Activated CD8-positive, alpha-beta memory T cell treated with anti-CD3 and anti-CD28 coated beads for 1 hour (primary cell): ENCODE measurements at places on chromosomes 11 and 22.

GRCh38 chr11:63767267-63767564 lies 1.4 kb downstream of the ZFTA start:
- DNase-seq: no peak

GRCh38 chr11:70675697-70676374 lies 277.5 kb downstream of the CTTN start:
- no peak for DNase-seq

DNA sequence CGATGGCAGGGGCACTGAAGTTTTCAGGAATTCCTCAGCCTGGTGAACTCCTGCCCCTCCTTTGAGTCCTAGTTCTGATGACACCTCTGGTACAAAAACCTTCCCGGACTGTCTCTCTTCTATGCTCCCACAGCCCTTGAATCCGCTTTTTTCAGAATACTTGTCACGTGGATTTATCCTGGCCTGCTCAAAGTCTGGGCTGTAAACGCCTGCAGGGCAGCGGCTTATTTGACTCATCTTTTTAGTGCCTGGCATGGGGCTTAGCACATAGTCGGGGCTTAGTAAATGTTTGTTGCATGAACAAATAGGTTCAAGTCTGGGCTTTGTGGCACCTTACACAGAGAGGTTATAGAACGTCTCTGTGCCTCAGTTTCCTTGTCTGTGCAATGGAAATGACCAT lies 13.4 kb upstream of the KCNJ11 start:
- DNase-seq: no peak

DNA sequence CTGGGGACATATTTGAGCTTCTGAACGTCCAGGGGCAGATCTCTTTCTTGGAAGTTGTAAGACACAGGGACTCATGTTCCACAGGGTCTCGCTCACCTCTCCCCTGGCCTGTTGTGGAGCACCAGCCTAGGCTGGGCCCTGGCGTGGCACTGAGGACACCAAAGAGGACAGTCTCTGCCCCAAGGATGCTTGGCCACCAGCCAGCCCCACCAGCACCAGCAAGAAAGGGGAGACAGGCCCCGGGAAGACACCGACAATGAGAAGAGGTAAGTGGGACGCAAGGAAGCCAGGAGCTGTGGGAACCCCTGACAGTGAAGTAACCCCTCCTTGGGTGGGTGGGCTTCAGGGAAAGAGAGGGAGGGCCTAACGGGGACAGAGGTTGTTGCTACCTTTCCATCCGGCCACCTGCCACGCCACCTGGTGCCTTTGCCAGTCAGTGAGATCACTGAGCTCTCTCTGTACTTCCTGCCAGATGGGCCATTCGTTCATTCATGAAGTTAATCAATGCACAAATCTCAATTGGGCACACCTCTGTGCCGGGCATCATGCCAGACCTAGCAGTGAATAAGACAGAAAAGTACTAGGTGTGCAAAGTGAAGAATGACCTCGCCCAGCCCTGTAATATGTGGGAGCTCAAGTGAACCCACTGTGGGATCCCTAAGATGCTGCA lies 11.1 kb downstream of the APOL5 start:
- DNase-seq: no peak

- DNase-seq: no peak
These were observed 39.7 kb upstream of the SUSD2 start for GRCh38 chr22:24141586-24141985.

GRCh38 chr22:26401726-26402125 lies 27.3 kb upstream of the ASPHD2 start:
- no peak for DNase-seq

- no peak for DNase-seq
These were observed 64.5 kb upstream of the LARGE1 start for GRCh38 chr22:33984656-33985285.

DNA sequence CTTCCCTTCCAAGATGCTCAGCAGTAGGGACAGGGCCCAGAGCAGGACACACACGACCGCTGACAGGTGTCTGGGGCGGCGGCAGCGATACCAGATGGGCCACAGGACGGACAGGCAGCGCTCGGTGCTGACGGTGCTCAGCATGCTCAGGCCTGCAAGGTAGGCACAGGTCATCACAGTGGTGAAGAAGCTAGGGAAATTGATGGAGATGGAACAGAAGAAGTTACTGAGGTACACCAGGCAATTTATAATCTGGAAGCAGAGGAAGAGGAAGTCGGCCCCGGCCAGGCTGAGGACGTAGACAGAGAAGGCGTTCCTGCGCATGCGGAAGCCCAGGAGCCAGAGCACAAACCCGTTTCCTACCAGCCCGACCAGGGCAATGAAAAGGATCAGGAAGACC lies 4.6 kb downstream of the MRGPRX2 start:
- DNase-seq: no peak

DNA sequence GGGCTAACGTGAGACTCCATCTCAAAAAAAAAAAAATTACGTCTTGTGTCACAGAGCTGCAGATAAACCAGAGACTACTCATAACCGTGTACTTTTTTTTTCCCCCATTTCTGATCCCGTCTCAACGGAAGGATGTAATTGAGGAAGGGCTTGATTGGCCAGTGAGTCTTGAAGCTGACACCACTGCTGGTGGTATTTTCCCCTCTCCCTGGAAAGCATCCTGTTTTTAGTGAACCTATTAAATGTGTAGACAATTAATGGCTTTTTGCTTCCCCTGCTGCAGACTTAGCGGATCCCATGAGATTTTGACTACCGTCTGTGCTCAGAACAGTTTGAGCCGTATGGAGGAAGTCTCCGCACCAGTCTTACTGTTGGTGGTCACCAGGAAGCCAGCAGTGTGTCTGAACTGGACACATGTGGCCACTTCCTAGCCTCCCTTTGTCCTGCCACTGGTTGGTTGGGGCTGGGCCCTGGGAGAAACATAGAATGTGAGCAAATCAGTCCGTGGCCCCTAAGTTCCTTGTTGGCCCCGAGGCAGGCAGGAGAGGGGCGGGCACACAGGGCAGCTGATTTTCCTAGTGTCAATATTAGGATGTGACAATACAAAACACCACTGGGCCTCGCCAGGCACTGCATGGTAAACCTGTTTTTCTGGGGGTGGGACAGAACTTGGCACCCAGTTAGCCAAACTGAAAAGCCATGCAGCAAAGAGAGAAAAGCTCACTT lies 3.1 kb downstream of the BIK start:
- DNase-seq: no peak

DNA sequence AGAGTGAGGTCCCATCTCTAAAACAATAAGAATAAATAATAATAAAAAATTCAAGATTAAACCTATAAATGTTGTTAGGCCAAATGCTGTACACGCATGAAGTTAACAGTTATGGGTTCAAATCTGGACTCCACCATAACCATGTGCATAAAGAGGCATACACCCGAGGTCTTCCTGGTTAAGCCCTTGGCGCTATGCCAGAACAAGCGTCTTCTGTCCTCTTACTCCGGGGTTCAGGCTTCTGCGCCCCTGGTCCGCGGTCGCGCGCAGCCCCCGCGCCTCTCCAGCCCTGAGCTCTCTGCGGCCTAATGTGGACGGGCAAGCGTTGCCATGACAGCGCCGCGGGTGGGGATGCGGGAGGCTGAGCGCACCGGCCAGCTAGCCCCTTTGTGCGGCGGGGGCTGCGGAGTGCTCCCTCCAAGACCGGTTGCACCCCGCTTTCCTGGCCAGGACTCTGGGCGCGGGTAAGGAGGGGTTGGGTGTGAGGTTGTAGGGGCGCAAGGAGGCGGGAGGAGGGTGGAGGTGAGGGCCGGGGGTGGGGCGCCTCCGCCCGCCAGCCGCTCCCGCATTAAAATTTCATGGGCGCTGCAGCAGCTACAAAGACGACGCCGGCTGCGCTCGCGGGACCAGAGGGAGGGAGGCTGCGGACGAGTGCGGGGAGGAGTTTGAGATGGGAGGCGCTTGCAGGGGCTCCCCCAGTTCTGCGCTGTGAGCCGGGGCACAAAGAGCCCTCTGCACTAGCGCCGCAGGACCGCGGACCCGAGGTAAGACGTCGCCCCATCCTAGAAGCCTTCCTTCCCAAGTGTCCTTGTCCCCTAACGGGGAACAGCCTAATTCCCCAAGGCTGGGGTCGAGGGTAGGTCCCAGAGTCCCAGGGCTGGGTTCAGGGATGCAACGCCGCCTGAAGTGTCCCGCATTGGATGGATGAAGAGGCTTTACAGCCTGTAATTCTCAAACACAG lies at the start of gene MIAT:
TSS of gene MIAT (plus strand) at position 698 of the 961 bp plus-strand sequence.
- DNase-seq: peak; percentile 61

- no peak for DNase-seq
These were observed 61.8 kb upstream of the UBASH3B start for GRCh38 chr11:122593473-122594420.

- DNase-seq: no peak
These were observed 190.0 kb downstream of the GRIA4 start for GRCh38 chr11:105799728-105800462.

- no peak for DNase-seq
These were observed 35.0 kb downstream of the AMPD3 start for GRCh38 chr11:10490032-10490397.

- peak; percentile 24 for DNase-seq
These were observed 1.7 kb downstream of the PDE3B start for GRCh38 chr11:14645015-14645912.

DNA sequence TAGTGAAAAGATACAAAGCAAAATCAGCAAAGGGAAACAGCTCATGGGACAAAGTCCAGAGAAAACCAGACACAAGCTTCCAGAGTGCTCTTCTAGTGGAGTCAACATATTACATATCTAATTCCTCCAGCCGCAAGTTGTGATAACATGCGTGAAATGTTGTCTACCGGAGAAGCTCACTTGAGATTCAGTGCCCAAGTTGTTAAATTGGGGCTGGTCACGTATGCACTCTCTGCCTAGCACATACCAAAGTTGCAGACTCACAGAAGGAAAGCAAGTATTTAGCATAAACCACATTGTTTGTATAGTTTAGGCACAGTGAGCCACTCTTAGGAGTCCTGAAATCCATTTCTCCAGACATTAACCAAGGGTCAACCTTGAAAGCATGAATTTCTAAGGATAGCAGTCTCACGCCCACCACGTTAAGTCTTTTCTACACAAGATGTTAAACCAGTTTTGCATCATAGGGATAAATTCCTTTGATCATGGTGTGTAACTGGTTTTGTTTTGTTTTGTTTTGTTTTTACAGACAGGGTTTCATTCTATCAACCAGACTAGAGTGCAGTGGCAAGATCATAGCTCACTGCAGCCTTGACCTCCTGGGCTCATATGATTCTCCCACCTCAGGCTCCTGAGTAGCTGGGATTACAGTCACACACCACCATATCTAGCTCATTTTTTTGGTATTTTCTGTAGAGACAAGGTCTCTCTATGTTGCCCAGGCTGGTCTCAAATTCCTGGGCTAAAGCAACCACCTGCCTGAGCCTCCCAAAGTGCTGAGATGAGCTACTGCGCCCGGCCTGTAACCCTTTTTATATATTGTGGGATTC lies 39.5 kb upstream of the EP300 start:
- DNase-seq: no peak

GRCh38 chr22:30754971-30755758 lies 60.5 kb downstream of the OSBP2 start:
- DNase-seq: no peak

- DNase-seq: no peak
These were observed 20.1 kb upstream of the POLA2 start for GRCh38 chr11:65241692-65242091.

GRCh38 chr11:47446833-47447232 lies 2.1 kb downstream of the RAPSN start:
- DNase-seq: no peak

GRCh38 chr11:11782532-11783110 lies 59.2 kb upstream of the USP47 start:
- DNase-seq: no peak

DNA sequence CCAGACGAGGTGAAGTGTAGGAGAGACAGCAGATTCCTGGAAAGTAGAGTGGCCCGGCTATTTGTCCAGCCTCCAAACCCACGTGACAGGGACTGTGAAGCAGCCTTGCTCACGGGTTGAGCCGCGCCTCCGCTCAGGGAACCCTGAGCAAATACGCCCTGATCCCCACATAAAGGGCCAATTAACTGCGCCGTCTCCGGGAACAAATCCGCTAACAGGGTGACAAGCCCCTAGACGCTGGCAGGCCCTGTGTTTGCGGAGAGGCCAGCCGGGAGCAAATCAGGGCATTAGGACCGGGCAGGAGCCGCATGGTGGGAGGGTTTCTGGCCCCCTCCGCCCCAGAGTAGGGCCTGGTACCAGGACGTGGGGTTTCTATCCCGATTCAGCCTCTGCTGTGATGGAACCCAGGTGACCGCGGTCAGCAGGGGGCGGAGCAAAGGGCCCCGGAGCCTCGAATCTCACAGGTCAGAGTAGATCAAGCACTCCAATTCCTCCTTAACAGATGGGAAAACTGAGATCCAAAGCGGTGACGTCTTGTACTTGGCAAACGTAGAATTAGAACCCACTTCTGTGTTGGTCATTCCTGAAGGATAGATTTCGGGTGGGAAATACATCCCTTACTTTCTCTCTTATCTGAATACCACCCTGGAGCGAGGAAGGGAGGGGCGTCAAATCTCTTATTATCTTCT lies 2.0 kb upstream of the ROBO3 start:
- DNase-seq: no peak

GRCh38 chr11:129853518-129854231 lies 38.0 kb downstream of the TMEM45B start:
- peak; percentile 5 for DNase-seq

GRCh38 chr22:19149991-19150390 lies at the start of gene GSC2:
GSC2 (minus strand) TSS chr22:19150292; CDS start chr22:19150283, 9 bp downstream.
- no peak for DNase-seq

GRCh38 chr11:24683583-24683982 lies 186.7 kb downstream of the LUZP2 start:
- DNase-seq: no peak

GRCh38 chr22:49964136-49965090 lies 3.8 kb downstream of the PIM3 start:
- DNase-seq: no peak

- no peak for DNase-seq
These were observed 4.3 kb upstream of the CHID1 start for GRCh38 chr11:914747-915501.

GRCh38 chr11:36729825-36730224 lies 131.8 kb upstream of the RAG2 start:
- DNase-seq: no peak

DNA sequence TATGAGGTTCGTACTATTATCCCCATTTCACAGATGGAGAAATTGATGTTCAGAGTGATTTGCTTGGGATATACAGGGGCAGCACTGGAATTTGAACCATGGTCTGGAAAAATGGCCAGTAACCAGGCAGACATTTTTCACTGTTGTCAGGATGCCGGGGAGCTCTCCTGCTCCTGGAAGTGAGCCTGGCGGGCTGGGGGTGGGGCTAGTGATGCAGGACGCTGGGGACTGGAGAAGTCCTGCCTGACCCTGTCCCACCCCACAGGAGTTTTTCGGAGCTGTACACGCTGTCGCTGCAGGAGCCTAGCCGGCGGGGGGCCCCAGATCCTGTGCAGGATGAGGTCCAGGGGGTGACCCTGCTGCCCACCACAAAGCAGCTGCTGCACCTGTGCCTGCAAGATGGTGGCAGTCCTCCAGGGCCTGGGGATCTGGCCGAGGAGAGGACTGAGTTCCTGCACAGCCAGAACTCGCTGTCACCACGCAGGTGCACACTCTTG lies 11.1 kb downstream of the SIPA1 start:
- no peak for DNase-seq

GRCh38 chr22:44883011-44883421 lies 126.8 kb downstream of the PHF21B start:
- DNase-seq: no peak

GRCh38 chr11:67136156-67136555 lies 17.1 kb downstream of the KDM2A start:
- DNase-seq: no peak
